CD4-positive, alpha-beta T cell treated with Interleukin-2 at 100 ng/mL for 4 hours (primary cell): ENCODE measurements at places on chromosomes 11 and 22.

GRCh38 chr11:99325847-99326246 is 305.1 kb downstream of the CNTN5 start:
- no peak for DNase-seq

GRCh38 chr11:110903378-110903777 is 191.1 kb upstream of the ARHGAP20 start:
- no peak for DNase-seq

DNA sequence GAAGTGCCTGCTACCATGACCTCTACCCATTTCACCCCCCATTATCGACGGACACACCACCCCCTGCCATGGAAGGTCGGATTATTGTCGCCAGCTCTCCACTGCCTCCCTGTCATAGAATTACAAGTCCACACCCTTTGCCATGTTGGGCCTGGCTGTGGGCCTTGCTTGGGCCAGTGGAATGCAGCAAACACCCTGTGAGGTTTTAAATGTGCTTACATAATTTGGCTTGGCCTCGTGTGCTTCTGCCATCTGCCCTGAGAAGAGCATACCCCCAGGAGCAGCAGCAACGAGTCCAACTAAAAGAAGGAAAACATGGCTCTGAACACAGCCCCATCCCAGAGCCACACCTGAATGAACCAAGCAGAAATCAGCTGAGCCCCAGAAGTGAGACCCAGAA is 94.1 kb upstream of the PRDM11 start:
- DNase-seq: no peak

DNA sequence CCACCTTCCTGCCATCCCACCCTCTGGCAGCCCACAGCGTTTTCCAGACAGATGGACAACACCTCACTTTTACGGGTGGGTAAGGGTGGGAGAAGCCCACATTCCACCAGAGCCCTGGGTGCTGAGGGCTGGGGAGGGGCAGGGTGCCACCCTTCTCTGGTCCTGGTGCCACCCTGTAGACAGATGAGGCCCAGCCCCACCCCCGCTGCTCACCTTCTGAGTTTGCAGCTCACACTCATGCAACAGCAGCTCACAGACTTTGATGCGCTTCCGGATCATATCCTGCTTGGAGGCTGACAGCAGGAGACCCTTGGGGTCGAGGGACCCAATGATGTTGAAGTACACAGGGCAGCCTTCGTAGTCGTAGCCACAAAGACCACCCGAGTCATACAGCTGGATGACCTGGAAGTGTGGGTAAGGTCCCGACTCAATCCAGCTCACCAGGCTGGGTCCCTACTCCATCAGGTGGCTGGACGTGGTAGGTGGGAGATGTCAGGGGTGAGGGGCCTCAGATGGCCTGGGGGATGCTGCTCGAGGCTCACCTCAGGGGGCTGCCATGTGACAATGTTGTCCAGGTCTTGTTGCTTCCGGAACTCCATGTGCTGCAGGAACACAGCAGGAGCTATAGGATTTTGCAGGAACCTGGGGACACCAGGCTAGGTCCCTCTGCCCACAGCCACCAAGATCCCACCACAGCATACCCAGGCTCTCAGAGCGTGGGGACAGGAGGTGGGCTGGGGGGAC is 10.3 kb downstream of the SEC14L4 start:
- DNase-seq: no peak

- DNase-seq: no peak
Measured at GRCh38 chr11:88117281-88117858, 57.9 kb downstream of the RAB38 start.

- DNase-seq: no peak
Measured at GRCh38 chr11:133917921-133918607, 38.7 kb downstream of the IGSF9B start.

- peak; percentile 74 for DNase-seq
Measured at GRCh38 chr22:37051391-37052385, at the start of gene KCTD17. KCTD17 (plus strand) TSS chr22:37051742; CDS start chr22:37051761, 19 bp downstream.

GRCh38 chr11:3982431-3982830 is 112.2 kb upstream of the RRM1 start:
- DNase-seq: no peak

GRCh38 chr22:30847583-30847982 is 121.0 kb downstream of the MORC2 start:
- no peak for DNase-seq

GRCh38 chr11:94941131-94941530 is 32.2 kb downstream of the CWC15 start:
- DNase-seq: no peak

- peak; percentile 58 for DNase-seq
Measured at GRCh38 chr22:26398741-26399153, 30.3 kb upstream of the ASPHD2 start.

- DNase-seq: no peak
Measured at GRCh38 chr11:76391021-76391420, 9.9 kb downstream of the GVQW3 start.

- peak; percentile 20 for DNase-seq
Measured at GRCh38 chr11:86183694-86184093, 60.9 kb upstream of the EED start.

DNA sequence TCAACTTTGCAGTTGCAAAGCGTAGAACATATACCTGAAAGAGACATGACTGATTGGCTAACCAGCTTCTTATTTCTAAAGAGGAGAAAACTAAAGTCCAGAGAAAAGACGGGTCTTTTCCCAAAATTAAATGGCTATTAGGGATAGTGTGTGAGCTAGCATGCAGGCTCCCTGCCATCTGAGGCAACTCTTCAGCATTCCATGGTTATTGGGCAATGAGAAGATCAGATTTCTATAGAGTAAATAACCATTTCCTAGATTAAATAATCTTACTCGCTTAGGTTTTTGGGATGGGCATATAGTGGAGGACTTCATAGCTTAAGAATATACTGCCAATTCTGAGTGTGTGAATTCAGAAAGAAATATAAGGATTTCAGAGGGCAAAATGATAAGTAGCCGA is 95.0 kb downstream of the PDHX start:
- DNase-seq: no peak

DNA sequence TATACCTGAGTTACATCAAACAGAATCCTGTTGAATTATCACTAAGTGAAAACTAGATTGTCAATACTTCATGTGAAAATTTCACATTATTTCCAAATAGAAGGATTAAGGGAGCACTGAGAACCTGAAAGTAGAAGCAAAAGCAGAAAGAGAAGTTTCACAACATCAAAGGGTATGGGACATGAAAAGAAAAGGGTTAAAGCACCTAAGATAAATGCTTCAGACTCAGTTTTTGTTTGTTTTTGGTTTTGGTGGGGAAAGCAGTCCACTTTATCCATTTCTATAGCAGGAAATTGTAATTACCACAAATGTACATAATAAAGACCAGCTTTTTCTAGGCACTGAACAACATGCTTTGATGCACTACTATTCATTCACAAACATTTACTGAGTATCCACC is 1069.7 kb upstream of the CCDC90B start:
- DNase-seq: no peak

DNA sequence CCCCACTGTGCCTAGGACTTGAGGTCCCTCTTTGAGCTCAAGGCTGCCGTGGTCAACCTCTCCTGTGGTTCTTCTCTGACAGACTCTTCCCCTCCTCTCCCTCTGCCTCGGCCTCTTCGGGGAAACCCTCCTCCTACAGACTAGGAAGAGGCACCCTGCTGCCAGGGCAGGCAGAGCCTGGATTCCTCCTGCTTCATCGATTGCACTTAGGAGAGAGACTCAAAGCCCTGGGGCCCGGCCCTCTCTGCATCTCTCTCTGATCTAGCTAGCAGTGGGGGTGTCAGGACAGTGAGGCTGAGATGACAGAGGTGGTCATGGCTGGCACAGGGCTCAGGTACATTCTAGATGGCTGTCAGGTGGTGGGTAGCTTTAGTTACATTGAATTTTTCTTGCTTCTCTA is 63.6 kb upstream of the EMID1 start:
- no peak for DNase-seq

DNA sequence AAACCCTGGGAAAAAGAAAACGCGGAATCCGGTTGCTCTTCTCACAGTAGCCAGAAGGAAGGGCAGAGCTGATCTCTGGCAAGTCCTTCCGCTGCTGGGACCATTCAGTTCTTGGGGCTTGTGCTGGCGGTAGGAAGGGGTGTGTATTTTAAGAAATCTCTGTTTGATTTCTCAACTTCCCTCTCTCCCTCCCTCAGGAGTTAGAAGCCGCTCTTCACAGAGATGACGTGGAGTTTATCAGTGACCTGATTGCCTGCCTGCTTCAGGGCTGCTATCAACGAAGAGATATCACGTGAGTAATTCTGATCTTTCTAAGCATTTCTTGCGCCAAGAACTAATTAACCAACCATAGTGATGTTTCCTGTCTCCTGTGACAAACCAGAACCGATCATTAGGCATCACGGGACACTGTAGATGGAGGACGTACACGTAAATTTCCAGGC is 85.9 kb upstream of the SLC25A18 start:
- no peak for DNase-seq

DNA sequence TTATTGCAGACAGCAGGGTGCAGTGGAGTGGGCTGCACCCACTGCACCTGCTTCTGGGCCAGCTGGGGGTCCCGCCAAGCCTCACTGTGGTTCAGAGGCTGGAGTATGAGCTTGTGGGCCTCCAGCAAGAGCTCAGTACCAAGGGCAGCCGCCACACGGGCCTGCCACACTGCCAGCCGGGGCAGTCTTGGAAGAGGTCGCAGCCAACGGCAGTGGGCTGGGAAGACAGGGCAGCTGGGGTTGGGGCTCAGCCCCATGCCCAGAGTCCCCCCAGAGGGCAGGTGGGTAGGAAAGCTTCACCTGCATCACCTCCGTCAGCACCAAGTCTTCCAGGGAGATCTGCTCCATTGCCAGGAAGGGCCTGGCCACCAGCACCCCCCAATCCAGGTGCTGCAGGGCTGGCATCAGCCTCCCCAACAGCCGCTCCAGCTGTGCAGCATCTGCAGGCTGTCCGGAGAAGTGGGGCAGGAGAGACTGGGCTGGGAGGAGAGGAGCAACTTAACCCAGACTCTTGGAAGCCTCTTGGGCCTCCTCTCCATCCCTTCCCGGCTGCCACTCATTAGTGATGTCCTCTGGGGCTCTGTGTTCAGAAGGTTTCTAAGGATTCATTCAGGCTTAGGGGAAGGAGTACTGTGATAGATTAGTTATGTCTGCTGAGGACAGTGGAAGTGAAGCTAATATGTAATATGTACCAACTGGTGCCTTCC is 1.1 kb upstream of the GSTT4 start:
- no peak for DNase-seq

DNA sequence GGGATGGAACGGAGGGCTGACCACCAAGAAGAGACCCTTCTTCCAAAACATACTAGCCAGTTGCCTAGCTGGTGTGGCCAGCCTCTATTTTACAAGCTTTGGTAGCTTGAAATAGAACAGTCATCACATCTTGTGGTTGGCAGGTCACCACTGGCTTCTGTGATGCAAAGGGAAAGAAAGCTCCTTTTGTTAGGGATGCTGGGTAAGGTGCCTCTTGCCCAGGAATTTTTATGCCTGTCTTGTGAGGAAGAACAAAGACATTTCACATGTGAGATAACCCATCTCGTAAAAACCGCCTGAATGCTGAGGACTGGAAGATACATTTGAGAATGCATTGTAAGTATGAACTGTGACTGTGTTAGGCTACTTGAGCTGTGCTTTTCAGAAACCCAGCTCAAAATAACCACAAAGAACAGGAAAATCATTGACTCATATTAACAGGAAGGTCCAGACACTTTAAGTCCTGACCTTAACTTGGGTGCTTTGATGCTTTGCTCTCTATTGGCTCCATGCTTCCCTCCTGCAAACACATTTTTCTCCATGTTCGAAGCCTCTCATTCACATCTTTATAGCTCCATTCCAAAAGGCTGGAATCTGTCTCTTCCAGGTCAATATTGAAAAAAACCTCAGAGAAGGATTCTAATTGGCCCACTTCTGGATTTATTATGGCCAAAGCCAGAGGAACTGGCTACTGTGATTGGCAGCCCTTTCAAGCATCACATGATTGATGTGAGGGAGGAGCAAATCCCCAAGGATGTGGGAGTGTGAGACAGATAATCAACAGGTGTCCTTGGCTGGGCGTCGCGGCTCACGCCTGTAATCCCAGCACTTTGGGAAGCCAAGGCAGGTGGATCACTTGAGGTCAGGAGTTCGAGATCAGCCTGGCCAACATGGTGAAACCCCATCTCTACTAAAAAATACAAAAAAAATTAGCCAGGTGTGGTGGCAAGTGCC is 53.9 kb downstream of the MICAL2 start:
- DNase-seq: no peak

GRCh38 chr11:18669219-18669596 is 29.4 kb upstream of the TMEM86A start:
- DNase-seq: peak; percentile 58

GRCh38 chr11:19735157-19735908 is 22.7 kb downstream of the NAV2 start:
- no peak for DNase-seq

GRCh38 chr22:31852691-31853421 is 91.5 kb upstream of the YWHAH start:
- no peak for DNase-seq

GRCh38 chr11:57751676-57752253 is at the start of gene BTBD18:
BTBD18 (minus strand) TSS chr11:57751819; CDS start chr11:57751188, 631 bp downstream.
- DNase-seq: peak; percentile 16

DNA sequence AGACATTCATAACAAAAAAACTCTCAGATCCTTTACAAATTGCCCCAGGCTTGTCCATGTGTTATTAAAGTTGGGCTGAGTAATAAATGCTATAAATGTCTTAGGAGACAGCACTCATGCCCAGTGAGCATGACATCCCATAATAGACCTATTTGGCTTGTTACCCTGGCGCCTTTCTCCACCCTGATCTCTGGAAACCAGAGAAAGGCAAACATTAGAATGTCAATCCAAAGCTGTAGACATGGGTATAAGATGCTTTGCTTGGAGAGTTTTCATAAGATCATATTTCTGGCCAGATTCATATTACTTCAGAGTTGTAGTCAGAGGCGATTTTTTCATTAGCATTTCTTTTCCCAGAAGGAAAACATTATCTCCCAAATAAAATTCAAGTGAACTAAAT is 161.3 kb upstream of the UBASH3B start:
- DNase-seq: no peak

DNA sequence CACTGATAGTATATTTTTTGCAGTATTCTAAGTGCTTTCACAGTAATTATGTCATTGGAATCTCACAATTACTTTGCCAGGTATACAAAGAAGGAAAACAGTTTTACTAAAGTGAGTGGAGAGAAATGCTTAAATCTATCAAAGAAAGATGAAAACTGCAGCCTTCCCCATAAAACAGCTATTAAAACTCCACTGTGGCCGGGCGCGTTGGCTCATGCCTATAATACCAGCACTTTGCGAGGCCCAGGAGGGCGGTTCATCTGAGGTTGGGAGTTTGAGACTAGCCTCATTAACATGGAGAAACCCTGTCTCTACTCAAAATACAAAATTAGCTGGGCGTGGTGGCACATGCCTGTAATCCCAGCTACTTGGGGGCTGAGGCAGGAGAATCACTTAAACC is 19.1 kb downstream of the OR51E1 start:
- DNase-seq: no peak

- no peak for DNase-seq
Measured at GRCh38 chr11:77548552-77549445, 41.0 kb upstream of the AQP11 start.

- no peak for DNase-seq
Measured at GRCh38 chr22:17633998-17634323, 4.6 kb upstream of the BCL2L13 start.
